ENCODE measurements at places on chromosomes 3 and 15.

- DNase-seq = peak; percentile 21
These were observed 293.3 kb downstream of the MEX3B start for GRCh38 chr15:81752546-81752942.

GRCh38 chr3:108134555-108134880, 43.7 kb upstream of the CD47 start:
- no peak for DNase-seq

GRCh38 chr15:73965094-73965757, 26.9 kb downstream of the STOML1 start:
- no peak for DNase-seq

- DNase-seq = no peak
These were observed 316.0 kb upstream of the CBLB start for GRCh38 chr3:106184540-106185457.

DNA sequence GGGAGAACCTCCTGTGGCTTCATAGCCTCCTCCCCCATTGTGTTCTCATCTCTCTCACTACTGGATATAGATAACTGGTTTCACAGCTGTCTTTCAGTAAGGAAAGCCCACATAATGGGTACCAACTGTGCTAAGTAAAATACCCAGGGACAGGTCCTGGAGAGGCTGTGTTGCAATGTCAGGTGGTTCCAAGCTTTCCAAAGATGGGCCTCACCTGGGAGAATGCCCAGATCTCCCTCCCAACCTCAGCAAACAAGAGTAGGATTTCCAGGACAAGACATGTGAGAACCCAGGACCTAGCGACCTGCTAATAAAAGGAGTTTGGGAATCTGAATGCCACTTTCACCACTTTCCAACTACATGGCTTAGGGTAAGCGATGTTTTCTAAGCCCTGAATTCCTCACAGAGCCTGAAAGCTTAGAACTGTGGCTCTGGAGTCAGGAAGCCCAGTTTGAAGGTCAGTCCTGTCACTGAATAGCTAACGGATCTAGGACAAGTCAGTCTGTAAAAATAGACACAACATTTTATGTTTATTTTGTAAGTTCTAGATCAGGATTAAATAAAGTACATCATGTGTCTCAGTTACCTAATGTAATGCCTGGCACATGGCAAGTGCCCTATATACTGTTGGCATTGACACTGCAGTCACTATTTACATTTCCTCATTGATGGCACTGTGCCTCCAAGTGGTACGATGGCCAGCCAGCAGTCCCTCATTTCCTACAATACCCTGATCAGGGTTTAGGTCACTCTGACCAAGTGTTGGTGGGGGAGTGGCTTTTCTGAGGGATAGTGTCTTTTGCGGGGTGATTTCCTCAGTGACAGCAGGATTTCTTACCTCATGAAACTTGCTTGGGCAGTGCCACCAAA, 11.9 kb downstream of the CERS3 start:
- no peak for DNase-seq

DNA sequence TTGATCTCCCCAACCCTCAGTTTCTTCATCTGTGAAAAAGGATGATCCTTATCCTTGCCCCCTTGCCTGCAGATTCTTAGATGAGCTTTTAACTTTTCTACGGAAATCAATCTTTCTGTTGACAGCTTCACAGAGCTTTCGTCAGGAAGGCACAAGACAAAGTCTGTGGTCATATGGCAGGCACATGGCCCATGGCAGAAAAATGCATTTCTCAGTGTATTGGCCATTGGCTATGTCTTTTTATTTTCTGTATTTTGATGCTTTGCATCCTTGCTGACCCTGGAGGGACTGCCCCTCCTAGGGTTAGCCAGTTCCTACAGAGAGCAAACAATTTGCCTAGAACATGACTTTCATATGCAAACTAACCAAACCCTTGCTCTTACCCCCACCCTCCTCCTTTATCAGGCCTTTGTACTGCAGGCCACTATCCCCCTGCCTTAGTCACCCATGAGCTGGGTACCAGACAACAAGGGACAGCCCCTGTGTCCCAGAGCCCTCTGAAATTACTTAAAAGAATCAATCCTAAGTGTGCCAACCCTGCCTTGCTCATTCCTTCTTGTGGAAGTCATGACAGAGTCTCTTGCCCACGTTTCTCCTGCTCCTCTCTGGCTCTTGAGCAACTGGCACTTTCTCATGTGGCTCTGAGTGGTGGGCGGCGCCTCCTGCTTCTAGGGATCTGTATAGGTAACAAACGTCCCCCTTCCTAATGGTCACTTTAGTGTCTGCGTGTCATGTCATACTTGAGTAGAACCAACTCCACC, 24.1 kb upstream of the NOX5 start:
- no peak for DNase-seq

DNA sequence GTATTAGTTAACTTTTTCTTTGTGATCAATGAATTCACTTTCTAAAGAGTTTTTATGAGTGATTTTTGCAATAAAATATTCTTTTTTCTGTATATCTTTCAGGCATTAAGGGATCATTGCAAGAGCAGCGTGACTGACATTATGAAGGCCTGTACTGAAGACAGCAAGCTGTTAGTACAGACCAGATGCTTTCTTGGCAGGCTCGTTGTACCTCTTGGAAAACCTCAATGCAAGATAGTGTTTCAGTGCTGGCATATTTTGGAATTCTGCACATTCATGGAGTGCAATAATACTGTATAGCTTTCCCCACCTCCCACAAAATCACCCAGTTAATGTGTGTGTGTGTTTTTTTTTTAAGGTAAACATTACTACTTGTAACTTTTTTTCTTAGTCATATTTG, 24.4 kb downstream of the SELENOT start:
- DNase-seq = no peak

DNA sequence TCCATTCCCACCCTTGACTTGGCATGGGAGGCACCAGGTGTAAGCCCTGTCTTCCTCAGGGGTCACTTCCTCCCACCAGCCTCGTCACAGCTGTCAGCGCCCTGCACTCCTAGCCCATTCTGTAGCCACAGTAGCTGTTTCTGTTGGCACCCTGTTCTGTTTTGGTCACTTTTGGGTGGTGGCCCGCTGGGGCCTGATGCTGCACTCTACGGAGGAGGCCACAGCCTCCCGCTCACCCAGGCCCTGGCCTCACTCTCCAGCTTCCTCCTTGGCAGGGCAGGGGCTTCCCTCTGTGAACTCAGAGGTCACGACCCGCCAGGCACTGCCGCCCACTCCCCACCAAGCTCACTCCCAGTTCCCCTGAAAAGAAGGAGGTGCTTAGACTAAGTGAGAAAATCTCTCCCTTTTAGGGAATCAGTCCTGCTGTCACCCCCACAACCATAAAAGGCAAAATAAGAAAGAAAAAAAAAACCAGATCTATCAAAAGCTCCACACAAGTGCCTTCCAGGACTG, 68.4 kb downstream of the MGLL start:
- DNase-seq = no peak

DNA sequence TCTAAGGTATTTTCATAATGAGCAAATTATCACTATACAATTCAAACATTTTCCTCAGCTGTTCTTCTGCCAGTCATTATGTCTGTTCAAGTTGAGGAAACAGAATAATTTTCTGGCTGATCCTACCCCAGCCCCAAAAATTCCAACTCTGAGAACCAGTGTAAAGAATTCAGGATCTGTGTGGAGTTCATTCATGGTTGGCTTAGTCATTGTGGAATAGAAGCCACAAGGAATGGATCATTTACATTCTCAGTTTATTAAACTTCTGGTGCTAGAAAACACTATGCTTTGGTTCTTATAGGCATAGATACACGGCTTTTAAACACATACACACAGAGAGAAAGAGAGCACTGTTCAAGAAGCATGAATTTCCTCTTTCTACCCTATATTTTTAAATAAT, 134.6 kb downstream of the CMSS1 start:
- DNase-seq = no peak

- DNase-seq = peak; percentile 25
These were observed 79.9 kb upstream of the SLC25A26 start for GRCh38 chr3:66140743-66141372.

DNA sequence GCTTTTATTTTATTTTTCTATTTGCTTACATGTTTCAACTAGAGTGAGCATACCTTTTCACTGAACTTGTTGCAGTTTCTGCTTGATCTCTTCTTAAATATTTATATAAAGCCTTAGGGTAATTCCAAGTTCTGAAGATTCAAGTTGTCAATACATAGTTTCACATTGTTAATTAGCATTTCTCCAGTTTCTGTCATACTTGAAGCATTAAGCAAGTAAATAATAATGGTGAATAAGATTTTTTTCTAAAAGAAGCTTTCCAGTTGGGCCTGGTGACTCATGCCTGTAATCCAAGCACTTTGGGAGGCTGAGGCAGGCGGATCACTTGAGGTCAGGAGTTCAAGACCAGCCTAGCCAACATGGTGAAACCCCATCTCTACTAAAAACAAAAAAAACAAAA, 53.9 kb downstream of the CALML4 start:
- no peak for DNase-seq

- peak; percentile 29 for DNase-seq
These were observed 152.9 kb downstream of the ATP10A start for GRCh38 chr15:25710184-25710583.

DNA sequence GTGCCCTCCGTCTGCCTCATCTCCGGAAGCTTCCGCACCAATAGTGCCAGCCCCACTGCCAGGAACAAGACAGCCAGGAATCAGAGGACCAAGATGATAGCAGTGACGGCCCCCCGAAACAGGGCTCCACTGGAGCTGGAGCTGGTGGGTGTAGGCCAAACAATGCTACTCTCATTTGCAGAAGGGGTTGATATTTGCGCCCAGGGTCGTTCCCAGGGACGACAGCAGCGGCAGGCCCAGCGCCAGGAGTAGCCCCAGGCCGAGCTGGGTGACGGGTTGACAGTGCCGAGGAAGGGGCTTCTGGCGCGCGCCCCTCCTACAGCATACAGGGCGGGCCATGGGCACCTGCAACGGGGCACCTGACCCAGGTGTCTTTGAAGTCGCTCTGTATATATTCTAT, 301.4 kb downstream of the CNTN6 start:
- no peak for DNase-seq

- peak; percentile 67 for DNase-seq
These were observed 2.6 kb upstream of the CHL1 start for GRCh38 chr3:194001-194400.

- no peak for DNase-seq
These were observed 28.5 kb downstream of the DNAJC13 start for GRCh38 chr3:132445817-132446216.

DNA sequence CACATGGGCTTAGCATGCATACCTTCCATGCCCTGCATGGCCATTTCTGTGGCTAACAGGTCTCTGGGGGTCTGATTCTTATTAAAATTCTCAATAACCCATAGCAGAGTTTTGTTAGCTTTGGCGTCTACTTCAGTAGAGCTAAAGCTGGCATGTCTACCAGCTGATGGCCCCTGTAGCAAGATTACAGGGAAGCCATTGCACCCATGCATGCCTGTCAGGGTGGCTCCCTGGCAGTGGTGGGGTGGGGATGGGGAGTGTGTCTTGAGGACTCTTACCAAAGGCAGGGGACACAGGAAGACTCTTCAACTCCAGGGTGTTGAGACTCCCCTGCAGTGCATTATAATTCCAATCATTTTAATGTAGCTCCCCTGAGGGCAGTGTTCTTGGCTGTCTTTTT, 4.7 kb downstream of the KY start:
- no peak for DNase-seq

DNA sequence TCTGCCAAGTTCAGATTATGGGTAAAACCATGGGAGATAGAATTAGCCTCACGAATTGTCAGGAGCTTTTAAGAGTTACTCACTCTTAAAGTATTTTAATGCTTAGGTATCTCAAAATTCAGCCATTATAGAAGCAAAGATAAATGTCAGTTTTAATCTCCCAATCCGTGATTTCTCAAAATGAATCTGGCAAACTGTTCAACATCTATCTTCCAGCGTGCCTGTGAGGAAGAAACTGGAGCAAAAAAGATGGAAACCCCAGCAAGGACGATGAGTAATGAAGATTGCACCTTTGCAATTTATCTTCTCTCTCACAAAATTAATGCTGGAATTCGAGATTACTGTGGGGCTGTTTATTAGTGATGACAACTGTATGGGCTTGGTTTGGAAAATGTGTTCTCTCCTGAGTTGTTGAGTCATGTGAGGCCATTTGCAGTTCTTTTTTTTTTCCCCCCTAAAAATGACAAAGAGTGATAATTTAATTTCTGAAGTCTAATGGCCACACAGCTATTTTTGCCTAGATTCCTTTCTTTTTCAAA, 70.5 kb downstream of the PYDC2 start:
- no peak for DNase-seq

DNA sequence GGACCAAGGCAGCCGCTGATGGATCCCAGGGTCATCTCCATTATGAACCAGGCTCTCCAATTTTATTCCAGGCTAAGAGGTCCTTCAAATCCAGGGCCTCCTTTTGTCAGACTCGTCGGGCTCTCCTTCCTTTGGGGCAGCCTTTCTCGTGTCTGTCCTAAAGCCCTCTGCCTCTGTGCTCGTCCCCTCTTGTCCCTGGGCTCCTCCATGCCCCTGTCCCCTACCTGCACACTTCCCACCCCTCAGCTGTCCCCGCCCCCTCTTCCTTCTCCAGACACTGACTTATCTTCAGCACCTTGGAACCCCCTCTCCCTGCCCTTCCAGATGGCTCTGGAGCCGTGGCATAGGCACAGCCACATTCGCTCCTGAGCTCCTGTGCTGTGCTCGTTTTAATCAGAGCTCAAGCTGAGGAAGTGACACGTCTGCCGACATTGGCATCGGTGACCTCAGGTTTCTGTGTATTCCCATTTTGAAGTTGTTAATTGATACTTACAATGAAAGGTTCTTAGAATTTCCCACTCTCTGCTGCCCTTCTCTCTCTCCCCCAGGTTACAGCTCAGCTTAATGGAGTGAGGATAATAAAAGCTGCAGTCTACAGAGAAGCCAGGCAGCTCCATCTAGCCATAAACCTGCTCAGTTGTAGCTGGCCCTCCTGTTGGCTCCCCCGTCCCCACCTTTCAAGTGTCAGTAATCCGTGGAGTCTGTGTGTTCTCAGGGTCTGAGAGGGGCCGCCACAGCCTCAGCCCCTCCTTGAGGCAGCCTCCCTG, 51.1 kb upstream of the SEC22A start:
- no peak for DNase-seq

DNA sequence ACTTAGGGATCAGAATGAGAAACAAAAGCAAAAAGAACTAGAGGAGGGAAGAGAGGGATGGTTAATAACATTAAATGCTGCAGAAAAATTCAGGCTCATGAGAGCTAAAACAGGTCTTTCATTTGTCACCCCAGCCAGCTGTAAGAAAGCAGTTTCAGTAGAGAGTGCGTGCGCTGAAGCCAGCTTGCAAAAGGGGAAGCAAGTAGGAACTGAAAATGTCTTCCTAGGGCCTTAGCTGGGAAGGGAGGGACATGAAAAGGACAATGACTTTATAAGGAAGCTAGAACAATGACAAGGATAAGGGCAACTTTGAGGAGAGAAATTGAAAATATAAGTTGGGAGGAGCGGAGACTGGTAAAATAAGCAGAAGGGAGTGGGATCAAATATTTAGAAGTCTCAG, 3.1 kb downstream of the CIAO2A start:
- no peak for DNase-seq

GRCh38 chr3:172204716-172205115, 165.3 kb downstream of the FNDC3B start:
- DNase-seq = no peak

DNA sequence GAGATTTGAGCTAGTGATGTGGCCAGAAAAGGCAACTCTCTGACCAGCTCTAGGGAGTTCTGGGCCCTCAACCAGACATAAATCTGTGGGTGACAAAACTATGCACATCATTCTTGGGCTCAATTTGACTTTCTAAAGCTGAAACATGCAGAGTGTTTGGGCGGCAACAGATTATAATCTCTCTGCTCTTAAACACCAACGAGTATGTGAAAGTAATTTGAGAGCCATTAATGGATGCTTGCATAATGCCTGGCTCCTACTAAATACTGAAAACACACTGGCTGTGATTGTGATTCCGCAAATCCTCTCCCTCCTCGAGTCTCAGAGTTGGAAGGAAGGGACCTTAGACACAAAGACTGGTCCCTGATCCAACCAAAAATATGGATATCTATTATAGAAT, 186.7 kb downstream of the UACA start:
- DNase-seq = no peak
